Endodermal cell (in vitro differentiated cells): ENCODE measurements at places on chromosomes 7 and 10.
A peak's percentile ranks its signal among the peaks of the same experiment; 100 is the strongest.

GRCh38 chr7:35448486-35448885 is 194.6 kb upstream of the TBX20 start:
- no peak for DNase-seq

DNA sequence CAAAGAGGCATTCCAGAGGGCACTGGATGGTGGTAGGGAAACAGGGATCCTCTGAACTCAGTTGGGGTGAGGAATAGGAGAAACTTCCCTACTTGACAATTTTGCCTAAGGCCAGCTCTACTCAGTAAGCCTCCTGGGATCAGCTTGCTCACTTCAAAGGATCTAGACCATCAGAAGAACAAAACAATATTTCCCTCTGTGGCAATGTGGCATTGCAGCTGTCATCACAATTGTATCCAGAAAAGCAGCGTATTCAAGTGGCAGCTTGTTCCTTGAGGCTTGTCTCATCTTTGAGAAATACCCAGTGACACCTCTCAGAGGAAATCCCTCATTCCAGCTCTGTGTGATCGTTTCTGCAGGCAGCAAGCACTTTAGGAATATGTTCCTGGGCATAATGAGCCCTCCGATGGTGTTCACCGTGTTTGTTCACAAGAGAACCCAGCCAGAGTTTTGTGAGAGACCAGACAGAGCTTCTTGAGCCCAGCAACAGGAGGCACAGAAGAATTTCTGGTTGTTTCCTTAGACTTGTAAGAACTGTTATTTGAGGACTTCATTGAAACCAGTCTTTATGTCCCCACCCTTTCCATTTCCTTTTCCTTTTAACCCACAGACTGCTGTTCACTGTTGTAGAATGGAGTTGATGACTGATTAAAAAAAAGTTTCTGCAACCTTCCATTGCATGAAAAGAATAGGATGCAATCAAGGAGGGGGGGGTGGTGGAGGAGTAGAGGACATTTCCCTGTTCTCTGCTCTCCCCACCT is 747.3 kb downstream of the LRMDA start:
- DNase-seq: no peak

- no peak for DNase-seq
Measured at GRCh38 chr7:70595370-70595754, 536.6 kb upstream of the GALNT17 start.

GRCh38 chr7:21938463-21938862 is 7.2 kb downstream of the CDCA7L start:
- DNase-seq: no peak

GRCh38 chr10:47031211-47031900 is 120.1 kb downstream of the PTPN20 start:
- DNase-seq: peak; percentile 55

- DNase-seq: peak; percentile 91
Measured at GRCh38 chr7:30548845-30549244, 44.2 kb upstream of the GGCT start.

GRCh38 chr7:83574616-83575015 is 74.3 kb downstream of the SEMA3E start:
- no peak for DNase-seq

- no peak for DNase-seq
Measured at GRCh38 chr7:98930921-98931320, 52.6 kb downstream of the TRRAP start.

- no peak for DNase-seq
Measured at GRCh38 chr7:26853788-26854393, 10.5 kb downstream of the SKAP2 start.
